ENCODE measurements at places on chromosomes 5 and 9. TPM values are rescaled to one million over a fixed set of nuclear protein-coding genes. Genes with fewer than 3 reads are reported as not detected.
A peak's percentile ranks its signal among the peaks of the same experiment; 100 is the strongest.

- ATAC-seq: no peak
Measured at GRCh38 chr9:93061791-93062763, 3.6 kb downstream of the SUSD3 start.

- ATAC-seq: no peak
Measured at GRCh38 chr9:20837166-20837565, 153.1 kb downstream of the FOCAD start.

The PCDHB9 gene
- total RNA-seq: not detected

DNA sequence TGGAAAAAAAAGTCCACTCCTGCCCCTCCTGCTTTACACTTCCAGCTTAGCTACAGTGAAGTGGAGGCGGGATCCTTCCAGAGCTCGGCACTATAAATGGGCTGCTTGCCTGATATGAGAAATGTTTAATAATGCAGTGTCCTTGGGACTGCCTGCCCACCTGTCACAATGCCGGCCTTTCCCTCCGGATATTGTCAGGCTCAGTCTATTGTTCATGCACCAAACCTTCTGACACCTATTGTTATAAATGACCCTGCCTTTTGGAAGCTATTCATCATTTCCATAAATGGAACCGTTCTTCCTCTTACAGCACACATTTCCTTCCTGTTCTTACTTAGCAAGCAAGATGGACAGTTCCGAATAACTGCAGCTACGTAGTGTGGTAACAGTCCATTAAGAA is 146.3 kb downstream of the DMAC1 start:
- no peak for ATAC-seq

The WHRN gene
- total RNA-seq: 29.1 TPM

The IRX2 gene
- total RNA-seq: not detected

DNA sequence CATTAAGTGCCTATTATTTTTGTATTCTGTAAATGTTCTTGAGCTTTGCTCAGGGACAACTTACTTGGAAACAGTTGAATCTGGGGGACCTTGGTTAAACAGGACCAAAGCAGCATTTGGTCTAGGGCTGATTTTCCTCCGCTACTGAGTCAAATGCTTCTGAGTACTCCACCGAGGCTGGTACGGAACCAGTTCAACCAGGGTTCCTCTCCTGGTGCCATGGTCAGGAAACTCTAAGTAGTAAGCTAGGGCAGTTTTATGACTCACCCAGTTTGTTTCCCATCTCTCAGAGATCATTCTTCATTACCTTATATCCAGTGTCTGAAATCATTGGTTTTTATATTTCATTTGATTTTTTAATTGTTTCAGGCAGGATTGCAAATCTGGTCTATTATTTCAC is 111.9 kb upstream of the TNFAIP8 start:
- no peak for ATAC-seq

- peak; percentile 12 for ATAC-seq
Measured at GRCh38 chr9:20479419-20480155, 142.7 kb downstream of the MLLT3 start.

The RIC1 gene
- 20.3 TPM for total RNA-seq

DNA sequence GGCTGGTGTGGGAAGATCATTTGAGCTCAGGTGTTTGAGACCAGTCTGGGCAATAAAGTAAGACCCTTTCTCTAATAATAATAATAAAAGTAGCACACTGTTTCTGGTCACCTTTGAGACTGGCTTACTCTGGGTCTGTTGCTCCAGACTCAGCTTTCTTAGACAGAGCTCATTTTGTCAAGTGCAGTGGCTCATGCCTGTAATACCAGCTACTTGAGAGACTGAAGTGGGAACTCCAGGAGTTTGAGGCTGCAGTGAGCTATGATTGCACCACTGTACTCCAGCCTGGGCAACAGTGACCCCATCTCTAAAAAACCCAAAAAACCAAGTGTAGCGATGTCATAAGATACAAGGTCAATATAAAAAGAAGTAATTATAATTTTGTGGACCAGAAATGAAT is 36.4 kb upstream of the RNU6ATAC start:
- no peak for ATAC-seq

Measured in activated T-helper 17 cell treated with anti-CD3 and anti-CD28 coated beads, Interleukin-2, amount 50 U/mL, for 72 hours (primary cell).